Fibroblast of the conjunctiva (primary cell): ENCODE measurements at places on chromosomes 12 and 14.
A peak's percentile ranks its signal among the peaks of the same experiment; 100 is the strongest.

- DNase-seq = peak; percentile 27
These were observed 16.4 kb downstream of the NAV3 start for GRCh38 chr12:77847060-77847541.

DNA sequence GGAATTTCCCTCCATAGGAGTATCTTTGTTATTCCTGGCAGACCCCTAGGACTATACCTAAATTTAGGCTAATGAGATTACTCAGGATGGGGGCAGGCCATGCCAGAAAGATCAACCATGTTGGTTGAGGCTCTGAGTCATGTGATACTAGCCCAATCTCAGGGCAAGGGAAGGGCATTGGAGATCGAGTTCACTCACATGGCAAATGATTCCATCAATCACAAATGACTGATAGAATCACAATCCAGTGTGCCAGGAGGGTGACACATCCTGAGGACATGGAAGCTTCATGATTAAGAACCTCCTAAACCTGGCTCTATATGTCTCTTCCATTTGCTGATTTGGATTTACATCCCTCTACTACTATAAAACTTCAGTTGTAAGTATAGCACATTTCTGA is 182.3 kb downstream of the NTF3 start:
- no peak for DNase-seq

DNA sequence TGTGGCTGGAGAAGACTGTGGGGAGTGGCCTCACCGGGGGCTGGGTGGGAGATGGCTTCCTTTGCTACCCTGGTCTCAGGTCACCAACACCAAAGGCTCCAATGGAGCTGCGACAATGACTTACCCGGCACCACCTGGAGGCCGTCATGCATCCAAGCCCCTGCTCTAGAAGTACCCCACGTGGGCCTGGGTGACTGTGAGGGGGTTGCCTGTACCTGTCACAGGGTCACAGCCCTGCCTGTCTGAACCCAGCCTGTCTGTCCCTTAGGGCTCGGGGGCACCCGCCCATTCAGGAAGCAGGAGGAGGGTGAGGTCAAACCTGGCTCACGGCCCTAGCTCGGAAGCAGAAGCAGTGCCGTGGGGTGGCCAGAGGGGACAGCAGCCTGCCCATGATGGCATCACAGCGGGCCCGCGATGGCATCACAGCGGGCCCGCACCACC is 18.9 kb downstream of the ABCB9 start:
- no peak for DNase-seq

GRCh38 chr14:97268097-97268496 is 470.9 kb downstream of the VRK1 start:
- DNase-seq = no peak

GRCh38 chr12:115810122-115810901 is 467.2 kb downstream of the MED13L start:
- DNase-seq = no peak

GRCh38 chr12:67645601-67646000 is 2.9 kb upstream of the DYRK2 start:
- peak; percentile 61 for DNase-seq

- no peak for DNase-seq
These were observed 1.1 kb upstream of the BMP4 start for GRCh38 chr14:53957739-53958138.

GRCh38 chr14:89078021-89078795 is 253.8 kb downstream of the TTC8 start:
- DNase-seq = no peak

DNA sequence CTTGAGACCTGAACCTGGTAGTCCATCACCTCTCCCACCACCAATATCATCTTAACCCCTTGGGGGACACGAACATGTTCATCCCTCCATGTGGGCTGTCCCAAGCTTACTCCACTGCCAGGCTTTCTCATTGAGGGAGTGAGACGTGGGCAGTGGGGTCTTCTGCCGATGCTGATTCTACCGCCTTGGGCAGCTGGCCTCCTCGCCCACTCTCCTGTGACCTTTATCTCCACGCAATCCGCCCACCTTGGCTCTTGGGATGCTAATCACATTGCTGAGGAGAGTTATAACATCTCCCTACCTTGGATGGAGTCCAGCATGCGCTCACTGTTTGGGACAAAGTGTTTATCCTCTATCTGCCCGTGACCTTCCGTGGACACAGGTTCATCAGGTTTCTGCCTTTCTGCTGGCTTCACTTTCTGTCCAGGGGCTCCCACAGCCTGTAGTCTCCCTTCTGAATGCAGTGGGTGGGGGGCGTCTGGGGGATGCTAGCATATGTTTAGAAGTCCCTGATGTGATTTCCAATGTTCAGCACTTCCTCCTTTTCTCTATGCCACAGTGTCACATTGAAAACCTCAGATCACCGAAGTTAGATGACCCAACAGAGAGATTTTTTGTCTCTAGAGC is 53.2 kb upstream of the ESRRB start:
- DNase-seq = no peak

DNA sequence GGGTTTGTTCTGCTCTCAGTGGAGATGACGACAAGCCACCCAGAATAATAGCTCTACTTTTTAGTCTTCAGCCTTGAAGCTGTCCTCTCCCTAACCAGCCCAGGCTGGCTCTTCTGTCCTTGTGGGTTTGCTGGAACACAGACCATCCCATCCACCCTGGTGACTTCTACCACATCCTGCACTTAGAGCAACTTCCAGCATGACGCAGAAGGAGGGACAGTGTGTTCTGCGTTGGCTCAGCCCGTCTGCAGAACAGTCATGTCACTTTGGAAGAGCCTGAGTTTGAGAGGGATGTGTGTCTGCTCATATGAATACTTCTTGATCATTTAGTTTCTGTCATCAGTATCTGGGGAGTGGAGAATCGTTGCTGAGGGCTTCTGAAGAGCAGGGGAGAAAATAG is 198.0 kb downstream of the CACNA1C start:
- no peak for DNase-seq

DNA sequence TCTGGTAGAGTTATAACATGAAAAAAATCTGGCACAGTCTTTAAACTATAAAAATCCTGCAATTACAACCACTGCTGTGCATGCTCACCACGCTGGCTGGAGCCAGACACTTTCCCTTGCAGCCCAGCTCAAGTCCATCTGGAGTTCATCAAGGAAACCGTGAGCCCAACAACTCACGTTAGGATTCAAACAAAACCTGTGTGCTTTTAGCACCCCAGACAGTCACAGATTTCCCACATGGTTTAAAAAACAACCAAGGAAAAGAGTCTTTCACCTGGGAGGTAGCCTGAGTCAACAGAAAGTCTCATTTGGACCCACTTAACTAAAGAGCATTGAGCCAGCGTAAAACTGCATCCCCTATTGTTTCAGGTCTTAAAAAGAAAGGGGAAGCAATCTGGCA is 4.7 kb downstream of the LRIG3 start:
- peak; percentile 78 for DNase-seq

- DNase-seq = peak; percentile 43
These were observed 7.9 kb upstream of the NAA25 start for GRCh38 chr12:112116232-112117060.
